Stimulated activated CD4-positive, alpha-beta T cell treated with anti-CD3 and anti-CD28 coated beads, TNF-alpha, amount 100 ng/mL, for 1 hour (primary cell): ENCODE measurements at places on chromosomes 5 and 9.

- no peak for DNase-seq
These were observed 48.7 kb upstream of the FSD1L start for GRCh38 chr9:105399117-105399516.

DNA sequence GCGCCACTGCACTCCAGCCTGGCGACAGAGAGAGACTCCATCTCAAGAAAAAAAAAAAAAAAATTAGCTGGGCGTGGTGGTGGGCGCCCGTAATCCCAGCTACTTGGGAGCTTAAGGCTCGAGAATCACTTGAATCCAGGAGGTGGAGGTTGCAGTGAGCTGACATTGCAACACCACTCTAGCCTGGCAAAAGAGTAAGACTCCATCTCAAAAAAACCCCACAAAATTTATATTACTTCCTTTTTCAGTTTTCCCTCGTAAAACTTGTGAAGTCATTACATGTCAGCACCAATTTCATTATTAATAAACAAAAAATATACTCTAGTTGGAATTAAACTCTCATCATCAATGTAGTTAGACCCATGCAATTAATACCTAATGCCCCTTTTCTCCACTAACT, 43.9 kb downstream of the SHLD3 start:
- no peak for DNase-seq

DNA sequence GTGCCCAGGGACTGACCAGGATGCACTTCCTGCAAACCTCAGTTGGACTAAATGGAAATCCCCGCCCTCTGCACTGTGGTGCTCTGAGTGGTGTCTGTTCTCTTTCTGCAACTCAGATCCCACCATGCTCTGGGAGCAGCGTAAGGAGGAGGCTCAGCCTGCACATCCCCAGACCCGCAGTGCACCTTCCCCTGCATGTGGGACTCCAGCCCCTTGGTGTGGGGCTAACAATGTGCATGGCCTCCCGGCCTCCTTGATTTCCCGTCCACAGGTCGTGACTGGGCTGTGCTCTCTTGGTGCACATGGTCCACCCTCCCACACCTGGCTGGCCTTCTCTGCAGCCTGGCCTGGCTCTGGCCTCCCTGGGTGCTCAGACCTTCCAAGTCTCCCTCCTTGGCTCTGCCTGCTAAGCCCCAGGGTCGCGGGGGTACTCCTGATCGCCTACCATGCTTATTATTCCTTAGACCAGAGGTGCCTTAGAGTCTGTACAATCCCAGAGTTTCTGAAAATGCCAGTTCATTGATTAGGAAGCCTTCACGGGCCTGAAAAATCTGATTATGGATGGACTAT, 397.5 kb downstream of the IRX2 start:
- DNase-seq = no peak

DNA sequence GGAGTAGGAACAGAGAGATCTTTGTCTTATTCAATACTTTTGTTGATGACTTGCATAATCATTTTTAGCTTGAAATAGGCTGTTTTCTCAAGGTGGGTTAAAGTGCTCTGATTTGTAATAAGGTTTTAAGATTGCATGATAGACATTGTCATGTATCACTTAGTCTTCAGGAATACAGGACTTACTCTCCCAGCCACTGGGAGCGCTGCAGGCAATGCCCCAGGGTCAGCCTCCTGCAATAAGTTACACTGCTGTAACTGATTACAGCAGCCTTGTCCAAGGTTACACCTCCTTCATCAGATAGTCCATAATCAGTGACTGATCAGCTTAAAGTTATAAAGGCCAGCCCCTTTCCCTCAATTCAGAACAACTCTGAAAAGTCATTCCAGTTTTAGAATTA, 218.6 kb downstream of the ESM1 start:
- DNase-seq = no peak

GRCh38 chr5:177232358-177232757, 71.2 kb downstream of the RAB24 start:
- no peak for DNase-seq

GRCh38 chr9:78397454-78397853, 100.5 kb downstream of the PSAT1 start:
- DNase-seq = no peak

GRCh38 chr9:105901514-105902109, 207.3 kb downstream of the TMEM38B start:
- DNase-seq = no peak

- no peak for DNase-seq
These were observed 241.3 kb downstream of the DEPDC1B start for GRCh38 chr5:60458666-60459065.
